ENCODE measurements at places on chromosomes 5 and 9.

- no peak for DNase-seq
These were observed 65.8 kb downstream of the BOD1 start for GRCh38 chr5:173550641-173551040.

DNA sequence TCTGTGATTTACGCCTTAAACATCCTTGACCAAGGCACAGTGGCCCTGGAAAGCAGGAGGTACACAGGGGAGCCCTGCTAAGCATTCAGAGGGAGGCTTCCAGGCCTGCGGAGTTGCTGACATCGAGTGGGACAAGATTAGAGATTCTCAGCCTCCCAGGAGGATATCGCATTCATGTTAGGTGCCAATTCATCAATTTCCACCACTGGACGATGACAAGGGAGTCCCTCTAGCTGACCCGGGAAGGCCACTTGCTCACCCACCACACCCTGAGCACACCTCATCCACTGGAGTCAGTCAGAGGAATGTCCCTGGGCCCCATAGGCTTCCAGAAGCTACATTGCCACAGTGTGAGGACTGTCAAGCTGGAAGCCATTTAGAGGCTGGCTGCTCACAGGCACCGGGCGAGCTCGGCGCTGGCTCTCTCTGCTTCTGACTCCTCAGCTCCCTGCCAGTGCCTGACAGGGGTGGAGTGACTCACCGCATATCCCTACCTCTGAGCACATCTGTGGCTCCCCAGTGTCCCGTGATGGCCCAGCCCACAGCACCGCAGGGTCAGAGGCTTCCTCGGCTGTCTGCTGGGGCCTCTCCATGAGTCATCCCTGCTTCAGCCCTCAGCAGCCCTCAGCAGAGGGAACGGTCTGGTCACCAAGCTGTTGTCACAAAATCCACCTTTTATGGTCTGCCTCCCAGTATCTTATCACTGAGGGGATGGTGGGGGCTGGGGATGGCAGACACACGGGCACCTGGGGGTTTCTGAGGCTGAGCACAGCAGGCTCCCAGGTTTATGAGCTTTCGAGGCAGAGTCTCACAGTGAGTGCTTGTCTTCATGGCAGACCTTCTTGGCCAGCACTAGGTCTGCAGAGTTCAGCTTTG, 117.5 kb downstream of the ZNF608 start:
- no peak for DNase-seq

GRCh38 chr9:32928145-32928763, 73.2 kb downstream of the APTX start:
- no peak for DNase-seq

DNA sequence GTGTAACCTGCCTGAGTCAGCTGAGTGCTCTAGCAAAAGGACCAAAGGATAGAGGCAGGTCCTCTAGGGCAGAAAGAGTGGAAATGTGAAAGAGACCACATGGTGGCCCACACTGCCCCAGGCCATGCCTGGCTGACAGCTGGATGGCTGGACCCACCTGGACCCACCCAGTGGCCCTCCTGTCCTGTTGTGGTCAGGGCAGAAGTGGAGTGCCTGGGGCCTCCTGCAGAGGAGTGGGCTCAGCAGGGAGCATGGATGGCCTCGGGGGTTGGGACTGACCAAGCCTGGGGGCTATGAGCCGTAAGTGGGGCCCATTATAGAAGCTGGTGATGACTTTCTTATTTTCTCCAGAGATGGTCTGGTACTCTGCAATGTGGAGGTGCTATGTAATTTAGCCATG, 55.7 kb upstream of the FAM120AOS start:
- DNase-seq: no peak

DNA sequence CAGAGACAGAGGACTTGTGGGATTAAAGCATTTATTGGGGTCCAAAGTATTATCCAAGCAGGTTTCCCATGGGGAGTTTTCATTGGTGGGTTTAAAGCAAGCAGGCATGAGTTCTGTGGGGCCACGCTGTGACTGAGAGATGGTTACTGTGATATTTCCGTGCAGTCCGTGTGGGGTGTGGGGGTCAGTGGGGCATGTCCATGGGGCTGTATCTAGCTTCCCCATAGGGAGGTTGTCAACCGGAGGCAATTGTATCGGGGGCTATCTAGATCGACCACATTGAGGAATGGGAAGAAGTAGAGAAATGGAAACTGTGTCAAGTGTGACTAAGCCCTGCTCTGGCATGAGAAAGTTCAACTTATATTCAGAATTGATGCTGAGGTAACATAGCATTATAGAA, 7.1 kb upstream of the RPS23 start:
- no peak for DNase-seq

- DNase-seq: no peak
These were observed 193.0 kb downstream of the SPOCK1 start for GRCh38 chr5:137305971-137306602.

GRCh38 chr5:122201365-122201764, 72.0 kb downstream of the ZNF474 start:
- DNase-seq: no peak

- DNase-seq: no peak
These were observed 667.2 kb downstream of the TLE1 start for GRCh38 chr9:81022177-81022576.

DNA sequence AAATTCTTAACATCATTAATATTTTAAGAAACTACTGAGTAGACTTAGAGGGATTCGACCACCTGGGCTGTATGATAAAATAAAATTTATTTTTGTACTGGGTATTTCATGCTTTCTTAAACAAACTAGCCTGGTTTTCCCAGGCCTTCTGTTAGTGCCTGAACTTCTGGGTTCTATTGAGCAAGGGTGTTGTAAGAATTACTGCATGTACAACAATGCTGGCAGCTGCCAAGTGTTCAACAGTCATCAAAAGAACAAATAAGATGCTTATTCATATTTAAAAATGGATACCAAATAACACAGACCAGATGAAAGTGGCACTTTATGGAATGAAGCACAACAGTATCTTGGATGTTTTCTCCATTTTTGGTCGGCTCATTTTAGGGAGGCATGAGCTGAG, 123.2 kb upstream of the FBXL7 start:
- no peak for DNase-seq

- DNase-seq: no peak
These were observed 11.0 kb downstream of the ASTN2 start for GRCh38 chr9:117403848-117404247.

DNA sequence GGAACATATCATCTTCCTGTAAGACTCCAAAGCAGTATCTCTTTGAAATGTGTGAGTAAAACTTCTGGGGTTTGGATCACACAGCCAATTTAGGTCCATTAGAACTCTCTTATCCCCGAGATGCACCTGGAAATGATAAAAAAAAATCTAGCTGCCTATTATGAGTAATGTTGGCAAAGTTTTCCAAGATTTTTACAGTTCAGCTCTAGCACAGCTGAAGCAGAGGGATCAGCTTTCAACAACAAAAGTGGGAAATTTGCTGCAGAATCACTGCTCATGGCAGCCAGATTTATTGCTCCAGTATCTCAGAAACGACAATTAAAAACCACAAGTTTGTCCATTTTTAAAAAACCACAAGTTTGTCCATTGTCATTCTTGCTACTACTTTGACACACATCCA, 292.2 kb downstream of the IRX2 start:
- DNase-seq: no peak

- no peak for DNase-seq
These were observed 60.1 kb downstream of the GALNT12 start for GRCh38 chr9:98867429-98868168.

DNA sequence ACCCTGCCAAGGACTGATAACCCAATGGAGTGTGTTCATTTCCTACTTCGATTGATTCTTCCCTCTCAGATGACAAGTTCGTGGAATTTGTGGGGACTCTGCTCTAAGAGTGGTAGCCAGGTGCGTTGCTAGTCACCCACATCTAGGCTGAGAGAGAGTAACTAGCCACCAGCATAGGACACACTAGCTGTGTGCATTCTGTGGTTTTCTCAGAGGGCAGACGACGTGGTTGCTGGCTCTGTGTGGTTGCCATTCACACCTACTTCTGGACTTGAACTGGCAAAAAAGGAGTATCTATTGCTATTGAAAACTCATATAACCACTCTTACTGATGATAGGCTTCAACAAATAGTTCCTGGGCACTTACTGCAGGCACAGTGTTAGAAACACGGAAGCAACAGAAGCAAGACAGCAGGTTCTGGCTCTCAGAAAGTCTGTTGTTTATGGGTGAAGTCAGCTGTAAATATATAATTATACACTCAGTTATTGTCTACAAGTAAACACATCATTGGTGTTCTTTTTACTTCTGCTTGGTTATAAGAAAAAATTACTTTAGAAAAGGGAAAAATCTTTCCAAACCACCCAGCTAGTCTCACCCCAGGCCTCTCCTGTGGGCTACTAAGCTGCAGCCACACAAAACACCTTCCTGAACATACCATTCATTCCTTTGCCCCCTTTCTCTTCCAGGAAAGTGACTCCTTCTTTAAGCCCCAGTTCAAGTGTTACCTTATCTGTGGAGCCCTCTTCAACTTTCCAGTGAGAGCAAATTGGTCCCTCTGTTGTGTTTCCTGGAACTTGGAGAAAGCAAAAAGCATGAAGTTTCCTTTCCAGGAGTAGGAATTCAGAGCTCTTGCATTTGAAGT, 151.1 kb upstream of the HAPLN1 start:
- no peak for DNase-seq
